ENCODE measurements at places on chromosomes 7 and 10. TPM values are rescaled to one million over a fixed set of nuclear protein-coding genes. Genes with fewer than 3 reads are reported as not detected.

C7orf57 gene
- not detected for total RNA-seq

PNLIP gene
- not detected for total RNA-seq

PSAP gene
- 1,777 TPM for total RNA-seq

SOSTDC1 gene
- 1.0 TPM for total RNA-seq

PRRT4 gene
- 2.7 TPM for total RNA-seq

STAMBPL1 gene
- total RNA-seq: 2.0 TPM

PNLIPRP2 gene
- not detected for total RNA-seq

AASS gene
- 19.2 TPM for total RNA-seq

CYP2E1 gene
- total RNA-seq: 0.89 TPM

AUTS2 gene
- total RNA-seq: 5.3 TPM

HOXA5 gene
- total RNA-seq: not detected

FAM25C gene
- not detected for total RNA-seq

WDFY4 gene
- total RNA-seq: 2.5 TPM

RHOBTB1 gene
- total RNA-seq: 12.1 TPM

ICA1 gene
- total RNA-seq: 44.3 TPM

CALCR gene
- total RNA-seq: 0.05 TPM

SLC39A12 gene
- total RNA-seq: not detected

CRHR2 gene
- 0.35 TPM for total RNA-seq

TAS2R38 gene
- not detected for total RNA-seq
